Foreskin melanocyte (primary cell): ENCODE measurements at places on chromosomes 12 and 14.

- DNase-seq = no peak
Measured at GRCh38 chr14:21066882-21067502, 3.1 kb upstream of the ARHGEF40 start.

- DNase-seq = no peak
Measured at GRCh38 chr12:46660276-46660675, 165.5 kb downstream of the SLC38A4 start.

- peak; percentile 44 for DNase-seq
Measured at GRCh38 chr12:52121824-52122539, 42.5 kb downstream of the SMIM41 start.

GRCh38 chr12:28253161-28253641, 62.9 kb downstream of the CCDC91 start:
- DNase-seq = no peak

DNA sequence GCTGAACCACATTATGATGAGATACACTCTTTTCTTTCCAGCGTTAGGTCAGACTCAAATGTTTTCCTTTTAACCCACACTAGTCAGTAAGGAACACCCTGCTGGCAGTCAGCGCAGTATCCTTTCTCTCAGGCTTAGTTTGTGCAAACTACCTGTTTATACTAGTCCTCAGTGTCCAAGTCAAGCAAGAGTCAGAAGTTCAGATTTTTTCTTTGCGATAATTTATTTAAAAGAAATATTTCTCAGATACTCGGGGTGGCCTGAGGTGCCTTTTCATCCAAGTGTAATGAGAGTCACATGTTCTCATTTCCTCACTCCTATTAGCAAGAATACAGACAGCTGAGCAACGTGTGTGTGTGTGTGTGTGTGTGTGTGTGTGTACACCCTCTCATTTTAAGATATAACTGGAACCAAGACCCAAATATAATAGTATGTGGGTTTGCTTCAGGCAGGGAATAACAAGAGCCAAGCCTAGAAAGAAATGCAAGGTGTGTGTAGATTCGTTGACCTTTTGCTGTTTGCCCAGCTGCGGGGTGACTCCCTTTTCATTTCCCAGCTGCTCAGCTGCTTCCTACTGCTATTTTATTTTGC, 182.7 kb downstream of the KICS2 start:
- peak; percentile 27 for DNase-seq

DNA sequence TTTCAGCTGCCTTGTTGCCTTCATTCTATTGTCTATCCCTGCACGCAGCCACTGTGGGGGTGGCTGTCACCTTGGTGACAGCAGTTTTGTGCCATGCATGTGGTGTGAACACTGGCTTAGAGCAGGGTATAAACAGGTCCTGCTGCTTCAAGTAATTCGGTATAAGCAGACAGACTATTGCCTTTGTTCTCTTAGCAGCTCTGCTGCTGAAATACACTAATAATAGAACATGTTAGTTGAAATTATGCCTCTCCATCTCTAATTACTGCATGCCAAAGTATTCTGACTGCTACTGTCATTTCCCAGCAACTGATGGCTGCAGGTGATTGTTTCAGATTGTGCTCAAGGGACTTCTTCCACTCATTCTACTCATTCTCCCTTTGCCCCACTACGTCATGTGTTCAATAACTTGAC, 34.6 kb downstream of the PTPRO start:
- DNase-seq = no peak

DNA sequence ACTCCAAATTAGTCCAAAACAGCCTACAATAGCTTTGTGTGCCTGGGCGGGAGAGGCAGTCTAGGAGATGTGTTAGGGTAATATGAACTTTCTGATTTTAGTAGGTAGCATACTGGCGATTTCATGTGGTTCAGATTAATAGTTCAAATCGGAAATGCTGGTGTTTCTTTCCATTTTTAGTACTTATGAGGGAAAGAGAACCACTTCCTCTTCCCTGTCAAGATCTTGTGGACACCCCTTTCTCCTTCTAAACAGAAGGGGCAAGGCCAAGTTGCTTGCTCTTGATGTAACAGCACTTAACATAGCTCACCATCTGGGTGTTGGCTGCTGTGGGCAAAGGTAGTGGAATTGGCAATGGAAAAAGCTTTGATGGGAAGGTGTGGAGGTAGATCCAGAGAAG, 32.2 kb upstream of the IGF1 start:
- no peak for DNase-seq

GRCh38 chr12:87302126-87302745, 727.0 kb downstream of the C12orf50 start:
- no peak for DNase-seq

GRCh38 chr14:89418976-89419375, 1.9 kb upstream of the FOXN3 start:
- DNase-seq = no peak

DNA sequence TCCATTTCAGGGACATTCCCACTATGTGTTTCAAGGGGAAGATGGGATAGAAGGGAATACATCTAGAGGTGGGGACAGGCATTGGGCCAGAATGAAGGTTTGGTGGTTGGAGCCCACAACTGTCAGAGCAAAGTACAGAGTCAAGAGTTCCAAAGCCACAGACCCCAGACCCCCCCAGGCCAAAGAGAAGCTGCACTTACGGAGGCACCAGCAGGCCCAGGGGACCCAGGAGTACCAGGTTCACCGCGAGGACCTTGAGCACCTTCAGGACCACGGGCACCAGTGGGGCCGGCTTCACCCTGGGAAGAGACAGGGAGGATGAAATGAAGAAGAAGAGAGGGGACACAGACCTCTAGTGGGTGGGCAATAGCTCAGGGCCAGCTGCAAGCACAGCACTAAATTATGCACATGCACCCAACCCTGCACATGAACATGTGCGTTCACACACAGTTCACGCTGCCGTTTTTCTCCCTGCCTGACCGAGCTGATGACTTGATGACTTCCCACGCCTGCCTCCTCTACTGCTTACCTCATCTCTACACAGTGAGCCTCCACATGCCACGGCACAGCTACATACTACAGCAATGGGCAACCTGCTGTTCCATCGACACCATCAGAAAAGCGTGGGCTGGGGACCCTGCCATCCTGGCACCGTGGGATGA, 16.7 kb downstream of the COL2A1 start:
- DNase-seq = no peak

DNA sequence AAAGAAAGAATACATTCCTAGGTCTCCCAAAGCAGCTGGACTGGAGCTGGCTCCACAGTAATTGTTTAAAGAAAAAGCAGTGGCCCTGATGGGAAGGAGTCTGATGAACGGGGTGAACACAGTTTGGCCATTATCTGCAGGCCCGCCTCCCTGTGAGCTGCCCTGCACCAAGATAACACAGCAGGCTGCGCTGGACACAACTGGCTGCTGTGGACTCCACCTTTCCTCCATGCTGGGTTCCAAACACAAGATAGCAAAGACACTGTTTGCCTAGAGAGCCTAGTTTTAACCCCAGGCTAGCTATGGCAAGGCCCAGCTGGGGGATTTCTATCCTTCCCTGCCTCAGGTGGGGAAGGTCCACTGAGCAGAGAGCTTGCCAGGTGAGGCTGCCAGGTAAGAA, 34.6 kb downstream of the ZFP36L1 start:
- DNase-seq = no peak

DNA sequence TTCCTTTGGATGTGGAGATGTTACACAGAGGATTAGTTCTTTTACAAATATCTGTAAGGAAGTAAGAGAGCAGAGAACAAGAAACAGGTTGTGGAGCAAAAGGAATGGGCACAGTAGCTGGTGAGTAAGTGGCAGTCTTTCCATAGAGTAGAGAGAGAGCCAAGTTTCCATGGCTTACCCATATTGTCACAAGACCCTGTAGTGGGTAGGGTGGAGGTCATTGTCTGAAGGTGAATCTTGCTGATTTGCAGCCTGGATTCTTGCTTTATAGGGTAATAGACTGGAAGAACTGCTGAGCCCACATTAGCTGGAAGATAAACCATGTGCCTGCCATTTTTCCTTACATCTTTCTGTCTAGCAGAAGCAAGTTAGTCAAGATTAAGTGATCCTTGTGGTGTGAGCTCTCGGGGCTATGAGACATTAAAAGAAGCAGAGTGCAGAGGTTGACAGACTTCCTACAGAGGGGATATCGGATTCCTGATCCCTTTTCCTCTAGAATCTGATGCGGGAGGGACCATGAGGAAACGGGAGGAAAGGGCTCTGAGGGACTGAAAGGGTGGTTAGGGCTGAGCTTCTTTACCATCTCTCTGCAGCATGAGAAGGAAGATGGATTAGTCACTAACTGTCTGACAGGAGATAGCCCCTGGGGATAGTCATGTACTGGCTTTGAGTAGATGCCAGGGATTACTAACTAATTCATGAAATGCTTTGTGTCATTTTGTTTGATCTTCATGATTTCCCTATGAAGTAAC, 44.0 kb upstream of the LRTM2 start:
- DNase-seq = peak; percentile 86

GRCh38 chr14:100546051-100546443, 41.2 kb downstream of the BEGAIN start:
- DNase-seq = no peak

GRCh38 chr12:46659824-46660223, 166.0 kb downstream of the SLC38A4 start:
- no peak for DNase-seq

GRCh38 chr14:64722842-64723447, 18.7 kb downstream of the PLEKHG3 start:
- DNase-seq = no peak

- DNase-seq = no peak
Measured at GRCh38 chr12:51508285-51508684, 82.7 kb upstream of the SCN8A start.

DNA sequence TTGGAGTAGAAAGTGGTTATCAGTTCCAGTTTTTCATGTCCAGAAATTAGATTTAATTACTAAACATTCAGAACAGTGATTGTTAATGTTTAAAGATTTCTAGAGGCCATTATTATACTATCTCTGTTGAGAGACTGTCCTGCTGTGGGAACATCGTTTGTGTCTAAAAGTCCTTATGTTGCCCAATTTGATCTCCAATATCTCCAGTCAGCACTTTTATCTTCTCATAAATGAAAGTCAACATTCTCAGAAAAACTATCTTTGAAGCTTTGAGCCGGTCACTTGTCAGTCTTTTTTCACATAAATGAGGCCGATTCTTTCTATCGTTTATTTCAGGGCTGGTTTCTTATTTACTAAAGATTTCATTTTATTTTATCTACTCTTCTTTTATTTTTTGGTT, 90.8 kb upstream of the NPAS3 start:
- no peak for DNase-seq

- no peak for DNase-seq
Measured at GRCh38 chr14:64865109-64865508, 14.6 kb downstream of the SPTB start.

GRCh38 chr14:103563226-103563620, 463 bp downstream of the COA8 start:
- DNase-seq = no peak

DNA sequence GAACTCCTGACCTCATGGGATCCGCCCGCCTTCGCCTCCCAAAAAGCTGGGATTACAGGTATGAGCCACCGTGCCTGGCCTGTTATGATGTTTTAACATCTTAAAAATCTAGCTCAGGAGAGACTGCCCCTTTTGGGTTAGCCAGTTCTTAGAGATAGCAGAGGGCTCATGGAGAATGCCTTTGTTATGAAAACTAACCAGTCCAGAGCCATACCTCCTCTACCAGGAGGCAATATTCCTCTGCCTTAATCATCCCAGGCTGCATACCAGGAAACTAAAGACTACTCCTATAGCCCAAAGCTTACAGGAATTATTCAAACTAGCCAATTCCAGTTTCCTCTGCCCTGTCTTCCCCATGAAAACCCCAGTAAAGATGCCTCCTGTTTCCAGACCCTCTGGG, 96.0 kb upstream of the MDM1 start:
- no peak for DNase-seq

DNA sequence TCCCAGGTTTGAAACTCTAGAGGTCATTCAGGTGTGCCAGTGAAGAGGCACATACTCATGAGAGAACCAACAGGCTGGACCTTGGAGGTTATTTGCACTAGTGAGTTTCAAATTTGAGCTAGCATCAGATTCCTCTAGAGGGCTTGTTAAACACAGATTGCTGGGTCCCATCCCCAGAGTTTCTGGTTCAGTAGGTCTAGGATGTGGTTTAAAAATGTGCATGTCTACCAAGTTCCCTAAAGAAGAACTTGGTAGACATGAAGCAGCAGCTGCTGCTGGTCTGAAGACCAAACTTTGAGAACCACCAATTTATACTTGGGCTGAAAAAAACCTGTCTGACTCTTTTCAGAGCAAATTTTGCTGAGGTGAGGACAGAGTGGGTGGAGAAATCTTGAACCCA, 61.7 kb downstream of the SUSD6 start:
- no peak for DNase-seq

DNA sequence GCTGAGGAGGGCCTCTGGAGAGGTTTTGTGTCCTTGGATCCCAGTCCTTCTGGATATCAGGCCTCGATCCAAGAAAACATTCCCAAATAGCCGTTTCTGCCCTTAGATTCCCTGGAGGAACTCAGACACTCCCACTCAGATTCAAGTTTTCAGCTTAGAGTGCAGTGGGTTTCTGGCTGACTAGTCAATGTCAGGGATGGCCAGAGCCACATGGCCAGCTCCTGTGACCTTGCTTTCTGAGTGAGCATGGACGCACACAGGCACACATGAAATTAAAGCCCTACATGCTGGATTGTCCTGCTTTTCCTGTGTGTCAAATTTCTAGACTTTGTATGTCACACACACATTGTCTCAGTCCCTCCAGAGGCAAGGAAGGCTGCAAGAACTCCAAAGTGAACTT, 86.2 kb downstream of the TNFAIP2 start:
- DNase-seq = no peak

- no peak for DNase-seq
Measured at GRCh38 chr14:71931492-71932228, 569 bp upstream of the RGS6 start.

DNA sequence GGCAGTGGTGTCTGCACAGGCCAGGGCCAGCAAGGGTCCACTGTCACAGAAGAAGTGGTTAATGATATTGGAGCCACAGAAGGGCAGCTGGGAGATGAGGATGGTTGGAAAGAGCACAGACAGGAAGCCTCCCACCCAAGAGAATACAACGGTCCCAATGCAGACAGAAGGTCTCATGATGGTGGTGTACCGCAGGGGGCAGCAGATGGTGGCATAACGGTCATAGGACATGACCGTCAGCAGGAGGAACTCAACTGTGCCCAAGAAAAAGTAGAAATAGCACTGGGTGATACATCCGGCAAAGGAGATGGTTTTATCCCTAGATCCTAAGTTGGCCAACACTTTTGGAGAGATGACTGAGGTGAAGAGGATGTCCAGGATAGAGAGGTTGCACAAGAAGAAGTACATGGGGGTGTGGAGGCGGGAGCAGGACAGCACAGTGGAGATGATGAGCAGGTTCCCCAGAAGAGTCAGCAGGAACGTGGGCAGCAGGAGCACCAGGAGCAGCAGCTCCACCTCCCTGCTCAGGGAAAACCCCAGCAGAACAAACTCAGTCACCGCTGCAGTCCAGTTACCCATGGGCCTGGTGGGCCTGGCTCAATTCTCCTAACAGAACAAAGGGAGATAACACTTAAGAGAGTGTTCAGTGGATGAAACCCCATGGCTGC, 9.8 kb downstream of the OR6J1 start:
- no peak for DNase-seq
